ENCODE measurements at places on chromosomes 16 and 17.

- no peak for DNase-seq
These were observed 2286.4 kb downstream of the TP53TG3F start for GRCh38 chr16:35745821-35746248.

GRCh38 chr17:2691069-2691871 lies 20.3 kb downstream of the CLUH start:
- no peak for DNase-seq

- DNase-seq, result peak; percentile 31
These were observed 55.1 kb downstream of the ATP2C2 start for GRCh38 chr16:84423416-84423837.

- peak; percentile 40 for DNase-seq
These were observed 18.6 kb downstream of the PRCD start for GRCh38 chr17:76558198-76559095.

GRCh38 chr17:77128896-77129567 lies 11.7 kb upstream of the SEC14L1 start:
- no peak for DNase-seq
